Lung (tissue), 17 donors: ENCODE measurements at places on chromosomes 12 and 14.
A peak's percentile ranks its signal among the peaks of the same experiment; 100 is the strongest.

- no peak overlapping the region for H3K4me3 ChIP-seq
- H3K27me3 ChIP-seq: no peaks in the 10 kb centered on the region
- H3K36me3 ChIP-seq: no peaks in the 10 kb centered on the region
- peak; percentile 29 for DNase-seq
Observed at GRCh38 chr12:71688961-71689570, 3.2 kb downstream of the TMEM19 start.

DNA sequence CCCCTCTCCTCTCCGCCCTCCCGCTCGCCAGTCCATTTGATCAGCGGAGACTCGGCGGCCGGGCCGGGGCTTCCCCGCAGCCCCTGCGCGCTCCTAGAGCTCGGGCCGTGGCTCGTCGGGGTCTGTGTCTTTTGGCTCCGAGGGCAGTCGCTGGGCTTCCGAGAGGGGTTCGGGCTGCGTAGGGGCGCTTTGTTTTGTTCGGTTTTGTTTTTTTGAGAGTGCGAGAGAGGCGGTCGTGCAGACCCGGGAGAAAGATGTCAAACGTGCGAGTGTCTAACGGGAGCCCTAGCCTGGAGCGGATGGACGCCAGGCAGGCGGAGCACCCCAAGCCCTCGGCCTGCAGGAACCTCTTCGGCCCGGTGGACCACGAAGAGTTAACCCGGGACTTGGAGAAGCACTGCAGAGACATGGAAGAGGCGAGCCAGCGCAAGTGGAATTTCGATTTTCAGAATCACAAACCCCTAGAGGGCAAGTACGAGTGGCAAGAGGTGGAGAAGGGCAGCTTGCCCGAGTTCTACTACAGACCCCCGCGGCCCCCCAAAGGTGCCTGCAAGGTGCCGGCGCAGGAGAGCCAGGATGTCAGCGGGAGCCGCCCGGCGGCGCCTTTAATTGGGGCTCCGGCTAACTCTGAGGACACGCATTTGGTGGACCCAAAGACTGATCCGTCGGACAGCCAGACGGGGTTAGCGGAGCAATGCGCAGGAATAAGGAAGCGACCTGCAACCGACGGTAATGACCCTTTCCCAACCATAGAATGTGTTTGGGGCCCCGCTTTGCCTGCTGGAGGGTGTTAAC, 615 bp downstream of the CDKN1B start:
- peaks cover 18% of the 10 kb centered on the region for H3K36me3 ChIP-seq
- no peaks in the 10 kb centered on the region for H3K27me3 ChIP-seq
- peak; percentile 41 for DNase-seq
- peak overlapping the region; percentile 99 for H3K27ac ChIP-seq
- H3K4me1 ChIP-seq: peaks cover 9% of the 10 kb centered on the region

DNA sequence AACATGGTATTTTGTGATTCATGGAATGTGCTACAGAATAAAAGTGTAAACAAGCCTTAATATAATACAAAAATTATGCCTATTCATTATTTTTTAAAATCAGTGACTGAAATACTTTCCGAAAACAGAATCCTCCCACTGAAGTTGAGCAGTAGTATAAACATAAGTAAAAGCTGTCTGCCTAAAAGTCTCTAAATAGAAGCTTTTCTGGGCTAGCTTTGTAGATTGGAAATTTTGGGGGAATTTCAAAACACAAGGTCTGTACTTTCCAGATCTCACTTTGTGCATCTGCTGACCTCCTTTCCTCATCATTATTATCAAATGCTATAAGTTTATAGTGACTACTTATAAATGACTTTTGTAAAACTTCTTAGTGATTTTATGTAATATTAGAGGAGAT, 80.4 kb upstream of the TRHDE start:
- no peak overlapping the region for H3K27ac ChIP-seq
- H3K36me3 ChIP-seq: no peaks in the 10 kb centered on the region
- no peak for DNase-seq
- H3K4me1 ChIP-seq: no peaks in the 10 kb centered on the region

GRCh38 chr14:48957486-48957885, 628.7 kb downstream of the RPS29 start:
- no peaks in the 10 kb centered on the region for H3K4me1 ChIP-seq
- no peak overlapping the region for H3K4me3 ChIP-seq
- H3K36me3 ChIP-seq: no peaks in the 10 kb centered on the region
- H3K27ac ChIP-seq: no peak overlapping the region
- no peak for DNase-seq
- H3K27me3 ChIP-seq: no peaks in the 10 kb centered on the region

DNA sequence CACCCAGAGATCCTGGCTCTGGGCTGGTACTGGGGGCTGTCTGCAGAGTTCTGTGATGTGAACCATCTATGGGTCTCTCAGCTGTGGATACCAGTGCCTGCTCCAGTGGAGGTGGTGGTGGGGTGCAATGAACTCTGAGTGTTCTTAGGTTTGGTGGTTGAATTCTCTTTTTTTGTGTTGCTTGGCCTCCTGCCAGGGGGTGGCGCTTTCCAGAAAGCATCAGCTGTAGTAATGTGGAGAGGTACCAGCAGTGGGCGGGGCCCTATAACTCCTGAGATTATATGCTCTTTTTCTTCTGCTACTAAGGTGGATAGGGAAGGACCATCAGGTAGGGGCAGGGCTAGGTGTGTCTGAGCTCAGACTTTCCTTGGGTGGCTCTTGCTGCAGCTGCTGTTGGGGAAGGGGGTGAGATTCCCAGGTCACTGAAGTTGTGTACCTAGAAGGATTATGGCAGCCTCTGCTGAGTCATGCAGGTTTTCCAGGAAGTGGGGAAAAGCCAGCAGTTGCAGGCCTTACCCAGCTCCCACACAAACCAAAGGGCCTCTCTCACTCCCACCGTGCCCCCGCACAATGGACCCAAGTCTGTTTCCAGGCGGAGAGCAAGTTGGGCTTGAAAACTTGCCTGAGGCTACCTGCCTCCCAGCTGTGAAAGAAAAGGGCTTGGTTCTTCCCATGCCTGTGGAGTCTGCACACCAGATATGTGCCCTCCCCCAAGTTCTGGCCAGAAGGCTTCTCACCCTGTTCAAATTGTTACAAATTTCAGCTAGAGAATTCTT, 18.6 kb downstream of the CCER1 start:
- DNase-seq: no peak
- peaks cover 33% of the 10 kb centered on the region for H3K4me1 ChIP-seq
- no peak overlapping the region for H3K27ac ChIP-seq
- H3K4me3 ChIP-seq: no peak overlapping the region

GRCh38 chr12:90970471-90970870, 15.5 kb upstream of the CCER1 start:
- H3K27me3 ChIP-seq: no peaks in the 10 kb centered on the region
- no peak overlapping the region for H3K27ac ChIP-seq
- no peak overlapping the region for H3K4me3 ChIP-seq

- no peak overlapping the region for H3K4me3 ChIP-seq
- no peaks in the 10 kb centered on the region for H3K27me3 ChIP-seq
Observed at GRCh38 chr14:62667421-62667914, 377.8 kb downstream of the KCNH5 start.

DNA sequence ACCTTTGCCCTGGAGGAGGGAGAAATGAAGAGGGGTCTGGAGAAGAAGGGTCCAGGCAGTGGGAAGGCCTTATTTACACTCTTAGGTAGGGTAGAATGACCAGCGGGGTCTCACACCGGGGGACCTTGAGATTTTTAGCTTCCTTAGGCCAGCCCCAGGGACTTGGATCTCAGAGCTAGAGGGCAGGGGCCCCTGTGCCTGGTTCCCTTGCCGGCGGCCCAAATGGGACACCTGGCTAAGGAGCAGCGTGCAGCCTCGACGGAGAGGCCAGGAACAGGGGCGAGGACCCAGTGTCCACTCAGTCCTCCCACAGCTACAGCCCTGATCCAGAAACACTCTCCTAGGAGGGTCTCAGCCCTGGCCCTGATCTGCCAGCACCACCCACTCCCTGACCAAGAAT, 41.8 kb downstream of the DIO3 start:
- DNase-seq: no peak
- peaks cover 10% of the 10 kb centered on the region for H3K27me3 ChIP-seq
- H3K4me1 ChIP-seq: no peaks in the 10 kb centered on the region

DNA sequence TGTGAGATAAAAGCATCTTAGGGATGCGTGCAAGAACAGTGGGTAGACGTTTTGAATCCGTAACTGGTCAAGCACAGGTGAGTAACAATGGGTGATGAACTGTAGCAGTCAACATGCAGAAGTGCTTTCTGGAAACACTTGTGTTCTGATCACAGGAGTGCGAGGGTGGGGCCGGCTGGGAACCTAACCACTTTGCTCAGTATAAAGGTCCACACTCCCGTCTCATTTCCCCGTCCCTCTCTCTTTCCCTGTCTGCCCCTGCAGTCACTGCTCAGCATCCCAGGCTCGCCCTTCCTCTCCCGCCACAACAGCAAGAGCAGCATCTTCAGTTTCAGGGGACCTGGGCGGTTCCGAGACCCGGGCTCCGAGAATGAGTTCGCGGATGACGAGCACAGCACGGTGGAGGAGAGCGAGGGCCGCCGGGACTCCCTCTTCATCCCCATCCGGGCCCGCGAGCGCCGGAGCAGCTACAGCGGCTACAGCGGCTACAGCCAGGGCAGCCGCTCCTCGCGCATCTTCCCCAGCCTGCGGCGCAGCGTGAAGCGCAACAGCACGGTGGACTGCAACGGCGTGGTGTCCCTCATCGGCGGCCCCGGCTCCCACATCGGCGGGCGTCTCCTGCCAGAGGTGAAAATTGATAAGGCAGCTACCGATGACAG, 127.1 kb downstream of the FIGNL2 start:
- DNase-seq: peak; percentile 26
- no peaks in the 10 kb centered on the region for H3K36me3 ChIP-seq
- H3K4me3 ChIP-seq: no peak overlapping the region
- peaks cover 7% of the 10 kb centered on the region for H3K27me3 ChIP-seq

DNA sequence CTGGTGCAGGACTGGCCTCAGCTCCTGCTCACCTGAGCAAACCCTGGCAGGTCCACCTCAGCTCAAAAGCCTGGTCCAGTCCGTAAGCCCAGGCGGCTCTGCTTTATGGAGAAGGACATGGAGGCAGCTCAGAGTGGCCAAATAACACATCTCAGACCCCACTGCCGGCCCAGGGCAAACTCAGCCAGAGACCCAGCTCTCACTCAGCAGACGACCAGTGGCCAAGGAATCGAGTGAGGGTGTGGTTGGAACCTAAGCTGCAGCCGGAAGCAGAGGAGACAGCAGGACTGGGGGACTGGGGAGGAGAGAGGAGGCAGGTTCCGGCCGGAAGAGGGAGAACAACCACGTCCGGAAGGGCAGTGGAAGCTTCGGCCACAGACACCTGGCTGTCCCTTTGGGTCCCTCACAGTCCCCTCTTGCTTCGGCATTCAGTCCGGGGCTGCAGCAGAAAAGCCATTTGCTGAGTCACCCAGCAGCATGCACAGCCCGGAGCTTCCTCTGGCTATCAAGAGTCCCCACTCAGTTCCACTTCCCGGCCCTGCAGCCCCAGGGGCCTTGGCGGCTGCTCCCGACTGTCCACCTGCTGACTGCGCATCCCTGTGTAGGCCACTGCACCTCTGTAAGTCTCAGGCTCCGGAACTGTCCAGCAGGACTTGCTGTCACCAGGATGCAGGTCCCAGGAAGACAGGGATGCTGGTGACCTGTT, 104.0 kb downstream of the CALM1 start:
- no peak for DNase-seq
- H3K4me1 ChIP-seq: no peaks in the 10 kb centered on the region
- no peaks in the 10 kb centered on the region for H3K36me3 ChIP-seq
- H3K27ac ChIP-seq: no peak overlapping the region

GRCh38 chr14:56959869-56960268, 149.6 kb upstream of the OTX2 start:
- no peaks in the 10 kb centered on the region for H3K36me3 ChIP-seq
- no peak for DNase-seq
- H3K27me3 ChIP-seq: no peaks in the 10 kb centered on the region
- no peak overlapping the region for H3K4me3 ChIP-seq

GRCh38 chr12:5503774-5504173, 71.9 kb downstream of the NTF3 start:
- H3K27me3 ChIP-seq: no peaks in the 10 kb centered on the region
- H3K36me3 ChIP-seq: no peaks in the 10 kb centered on the region
- H3K4me3 ChIP-seq: no peak overlapping the region
- H3K27ac ChIP-seq: no peak overlapping the region
